ENCODE measurements at places on chromosomes 7 and 10.
A peak's percentile ranks its signal among the peaks of the same experiment; 100 is the strongest.

DNA sequence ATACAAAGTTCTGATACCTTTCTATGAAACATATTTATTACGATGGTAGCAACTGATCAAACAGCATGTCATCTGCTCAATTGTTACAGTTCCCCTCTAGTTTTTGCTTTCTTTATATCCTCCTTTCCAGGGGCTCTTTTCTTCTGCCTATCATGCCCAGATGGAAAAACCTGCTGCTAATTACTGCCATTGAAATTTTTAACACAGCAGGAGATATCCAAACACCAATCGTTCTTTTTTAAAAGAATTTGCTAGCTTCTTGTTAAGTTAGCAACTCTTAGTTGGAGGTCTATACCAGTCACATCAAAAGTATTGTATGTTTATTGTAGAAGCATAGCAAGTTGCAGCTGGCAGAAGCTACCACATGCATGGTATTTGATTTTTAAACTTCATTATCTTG lies 768.5 kb downstream of the NXPH1 start:
- DNase-seq: no peak

GRCh38 chr10:119845656-119846055 lies 27.0 kb downstream of the MCMBP start:
- no peak for DNase-seq

DNA sequence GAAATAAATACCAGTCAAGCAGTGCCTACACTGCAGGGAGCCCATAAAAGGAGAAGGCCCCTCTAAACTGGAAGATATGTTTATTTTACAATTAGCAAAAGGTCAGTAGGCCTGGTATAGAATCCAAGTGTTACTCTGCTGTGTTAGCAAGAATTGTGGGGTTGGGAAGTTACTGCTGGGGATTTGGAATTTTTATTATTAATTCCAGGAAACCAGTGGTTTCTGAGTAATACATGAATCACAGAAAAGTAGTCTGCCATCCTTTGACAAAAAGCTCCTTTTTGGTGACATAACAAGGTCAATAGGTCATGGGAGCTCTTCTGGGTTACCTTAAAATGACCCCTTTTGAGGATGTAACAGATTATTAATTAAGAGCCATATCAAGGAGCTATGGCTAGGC lies 67.4 kb downstream of the ZNF92 start:
- DNase-seq: no peak

GRCh38 chr10:87746911-87747310 lies 71.1 kb downstream of the ATAD1 start:
- DNase-seq: no peak

- no peak for DNase-seq
Observed at GRCh38 chr10:131207176-131207575, 104.3 kb downstream of the TCERG1L start.

DNA sequence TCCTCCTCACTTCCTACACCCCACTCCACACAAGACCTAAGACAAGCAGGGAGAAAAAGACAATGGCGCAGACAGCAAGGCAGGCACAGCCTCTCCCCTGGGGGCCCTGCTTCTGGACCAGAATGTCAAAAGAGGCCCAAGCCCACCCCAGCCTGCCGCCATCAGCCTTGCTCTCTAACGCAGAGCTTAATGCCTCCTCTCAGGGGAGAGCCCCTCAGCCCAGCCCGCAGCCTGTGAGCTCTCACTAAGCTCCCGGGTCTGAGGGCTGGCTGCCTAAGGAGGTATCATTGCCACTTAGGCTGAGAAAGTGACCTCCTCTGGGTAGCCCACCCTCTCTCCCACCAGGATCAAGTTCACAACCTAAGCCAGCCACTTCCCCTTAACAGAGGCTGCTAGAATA lies 16.7 kb downstream of the SLIT1 start:
- DNase-seq: no peak

DNA sequence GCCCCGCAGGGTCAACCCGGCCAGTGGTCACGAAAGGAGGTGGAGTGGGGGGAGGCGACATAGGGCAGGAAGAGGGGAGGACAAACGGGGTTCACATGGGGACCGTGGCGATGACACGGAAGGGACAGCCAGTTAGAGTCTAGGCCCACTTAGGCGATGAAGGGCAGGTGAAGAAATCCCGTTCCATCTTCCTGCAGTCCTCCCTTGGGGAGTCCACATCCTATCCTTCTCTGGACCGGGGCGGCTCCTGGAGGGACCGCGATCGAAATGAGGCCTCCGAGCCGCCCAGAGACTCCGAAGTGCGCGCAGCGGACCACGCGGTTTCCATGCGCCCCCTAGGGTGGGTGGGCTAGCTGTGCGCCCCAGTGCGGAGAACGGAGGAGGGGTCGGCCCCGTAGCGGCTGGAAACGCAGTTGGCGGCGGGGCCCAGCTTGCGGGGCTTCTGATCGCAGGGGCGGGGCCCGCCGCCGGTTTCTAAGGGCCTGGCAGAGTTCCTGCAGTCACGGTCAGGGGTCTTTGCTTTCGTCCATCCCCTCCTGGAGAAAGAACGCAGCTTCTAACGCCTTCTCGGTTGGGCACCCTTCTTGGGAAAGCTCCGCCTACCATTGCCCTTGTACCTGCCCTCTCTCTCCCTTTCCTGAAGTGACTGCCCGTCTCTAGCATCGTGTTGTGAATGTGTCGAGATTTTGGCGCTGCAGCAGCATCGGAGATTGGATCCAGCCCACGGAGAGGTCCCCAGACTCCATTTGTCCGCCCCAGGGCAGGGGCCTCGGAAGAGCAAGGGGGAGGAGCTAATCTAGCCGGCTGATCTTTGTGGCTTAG lies 17.9 kb upstream of the TMEM225B start:
- DNase-seq: peak; percentile 45
